ENCODE measurements at places on chromosomes 1 and 21.

- DNase-seq: no peak
Measured at GRCh38 chr1:114428083-114428754, 82.8 kb downstream of the TRIM33 start.

DNA sequence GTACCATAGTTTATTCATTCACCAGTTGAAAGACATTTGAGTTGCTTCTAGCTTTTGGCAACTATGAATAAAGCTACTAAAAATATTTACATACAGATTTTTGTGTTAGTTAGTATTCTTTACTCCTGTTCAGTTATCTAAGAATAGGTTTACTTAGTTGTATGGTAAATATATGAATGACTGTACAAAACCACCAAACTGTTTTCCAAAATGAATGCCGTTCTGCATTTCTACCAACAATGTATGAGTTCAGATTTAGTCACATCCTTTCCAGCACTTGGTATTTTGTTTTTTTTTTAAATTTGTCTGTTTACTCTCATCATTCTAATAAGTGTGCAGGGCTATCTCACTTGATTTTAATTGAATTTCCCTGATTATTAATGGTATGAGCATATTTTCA, 3.4 kb upstream of the KIFAP3 start:
- no peak for DNase-seq

- no peak for DNase-seq
Measured at GRCh38 chr1:33381977-33382376, 48.9 kb downstream of the PHC2 start.

GRCh38 chr21:44929242-44929798, 8.6 kb upstream of the ITGB2 start:
- no peak for DNase-seq

GRCh38 chr1:38291336-38291735, 244.7 kb upstream of the POU3F1 start:
- DNase-seq: no peak

DNA sequence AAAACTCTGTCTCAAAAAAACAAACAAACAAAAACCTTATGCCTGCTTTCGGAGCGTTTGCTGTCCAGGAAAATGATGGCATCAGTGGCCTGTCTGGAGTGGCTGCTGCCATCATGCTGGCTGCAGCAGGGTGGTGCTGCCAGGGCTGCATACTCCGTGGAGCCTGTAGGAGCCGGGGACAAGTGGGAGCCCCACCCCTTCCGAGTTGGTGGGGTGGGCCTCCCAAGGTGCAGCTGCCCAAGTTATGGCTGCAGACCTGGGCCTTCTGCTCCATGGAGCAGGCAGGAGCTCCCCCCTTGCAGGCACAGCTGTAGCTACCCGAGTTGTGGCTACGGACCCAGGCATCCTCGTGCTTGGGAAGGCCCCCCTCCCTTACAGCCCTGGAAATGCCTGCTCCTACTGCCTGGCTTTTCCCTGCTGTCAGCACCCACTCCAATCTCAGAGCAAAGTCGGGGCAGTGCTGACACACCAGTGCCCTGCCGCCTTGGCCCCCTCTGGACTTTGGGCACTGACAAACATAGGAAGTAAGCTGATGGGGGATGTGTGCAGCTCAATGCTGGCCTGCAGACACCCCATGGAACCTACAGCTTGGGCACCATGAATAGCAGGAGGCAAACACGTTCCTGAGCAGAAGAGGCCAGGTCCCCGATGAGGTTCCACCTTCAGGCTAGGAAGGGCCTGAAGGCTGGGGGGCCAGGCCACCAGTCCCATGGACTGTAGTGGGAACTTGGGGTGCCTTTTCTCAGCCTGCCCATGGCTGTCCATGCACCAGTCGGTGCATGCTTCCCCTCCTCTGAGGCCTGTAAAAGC, 60.4 kb downstream of the CC2D1B start:
- DNase-seq: no peak

DNA sequence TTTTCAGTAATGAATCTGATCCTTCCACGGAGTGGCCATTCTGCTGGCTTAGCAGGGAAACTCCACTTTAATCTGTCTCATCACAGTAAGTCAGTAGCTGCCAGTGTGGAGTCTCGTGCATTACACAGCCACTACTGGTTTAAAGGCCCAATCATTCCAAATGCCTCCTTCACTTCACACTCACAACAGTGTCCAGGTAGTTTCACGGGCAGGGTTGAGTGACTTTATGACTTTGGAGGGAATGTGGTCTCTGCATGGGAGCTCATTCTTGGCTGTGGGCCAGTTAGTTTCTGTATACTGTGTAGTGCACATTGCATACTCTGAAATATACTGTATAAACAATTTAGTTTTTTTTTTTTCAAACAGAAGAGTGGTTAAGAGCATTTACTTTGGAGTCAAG, 34.6 kb upstream of the C1orf87 start:
- DNase-seq: no peak

DNA sequence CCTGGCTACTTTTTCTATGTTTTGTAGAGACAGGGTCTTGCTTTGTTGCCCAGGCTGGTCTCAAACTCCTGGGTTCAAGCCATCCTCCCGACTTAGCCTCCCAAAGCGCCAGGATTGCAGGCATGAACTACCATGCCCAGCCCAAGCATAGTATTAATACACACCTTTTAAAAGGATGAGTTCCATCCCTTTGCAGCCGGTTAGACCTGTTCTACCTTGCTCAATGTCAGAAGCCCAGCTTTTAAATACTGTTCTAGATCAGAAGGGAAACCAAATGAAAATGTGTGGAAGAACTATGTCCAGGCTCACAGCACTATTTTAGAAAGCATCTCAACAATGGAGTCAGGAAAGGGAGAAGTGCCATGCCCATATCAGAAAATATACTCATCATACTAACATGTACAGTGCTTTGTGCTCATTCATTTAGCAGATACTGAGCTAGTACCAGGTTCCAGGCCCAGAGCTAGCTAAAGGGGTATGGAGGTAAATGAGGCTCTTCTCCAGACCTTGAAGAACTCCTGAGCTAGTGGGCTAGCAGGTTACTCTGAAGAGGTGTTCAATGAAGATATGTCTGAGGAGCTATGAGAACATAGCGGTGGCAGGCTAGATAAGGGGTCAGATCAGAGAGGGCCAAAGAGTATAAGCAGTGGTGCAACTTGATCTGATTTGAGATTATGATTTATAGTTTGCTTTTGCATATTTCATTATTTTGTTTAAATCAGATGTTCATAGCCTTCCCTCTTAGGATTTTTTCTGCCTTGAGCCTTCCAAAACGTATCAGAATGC, 78.2 kb downstream of the RNF220 start:
- DNase-seq: no peak

DNA sequence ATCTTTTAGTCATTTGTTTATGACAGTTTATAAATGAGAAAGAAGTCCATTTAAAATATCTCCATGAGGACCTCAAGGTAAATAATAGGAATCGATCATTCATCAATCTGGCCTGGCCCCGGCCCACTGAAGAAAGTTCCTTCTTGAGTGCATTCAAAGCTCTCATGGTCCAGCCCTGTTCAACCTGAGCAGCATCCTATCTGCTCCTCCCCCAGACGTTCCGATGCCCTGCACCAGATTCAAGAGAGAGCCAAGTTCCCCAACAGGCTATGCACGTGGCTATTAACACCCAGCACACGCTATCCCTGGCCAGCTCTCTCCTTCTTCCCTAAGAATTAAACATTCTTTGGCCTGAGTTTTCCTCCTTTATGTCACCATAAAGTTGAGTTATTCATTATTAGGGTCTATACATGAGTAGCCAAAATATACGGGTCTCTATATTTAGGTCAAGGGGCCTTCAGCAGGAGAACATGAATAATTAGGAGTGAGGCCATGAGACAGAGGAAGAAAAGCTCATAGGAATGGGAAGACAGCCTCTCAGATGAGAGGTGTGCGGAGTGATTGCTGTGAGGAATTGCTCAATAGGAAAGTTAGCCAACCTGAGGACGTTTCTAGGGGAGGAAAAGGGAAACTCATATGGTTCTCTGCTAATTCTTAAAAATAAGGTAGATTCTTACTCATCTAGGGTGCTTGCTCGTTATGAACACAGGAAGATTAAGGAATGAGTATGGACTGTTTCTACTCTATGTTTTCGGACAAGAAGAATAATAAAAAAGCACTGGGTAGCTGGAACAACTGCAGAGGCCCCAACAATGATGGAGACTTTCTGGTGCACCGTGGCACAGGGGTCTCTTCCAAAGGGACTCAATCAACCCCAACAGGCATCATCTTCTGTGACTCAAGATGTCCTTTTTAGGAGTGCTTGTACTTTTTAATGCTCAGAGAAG, 23.6 kb downstream of the RUNX1 start:
- peak; percentile 36 for DNase-seq

DNA sequence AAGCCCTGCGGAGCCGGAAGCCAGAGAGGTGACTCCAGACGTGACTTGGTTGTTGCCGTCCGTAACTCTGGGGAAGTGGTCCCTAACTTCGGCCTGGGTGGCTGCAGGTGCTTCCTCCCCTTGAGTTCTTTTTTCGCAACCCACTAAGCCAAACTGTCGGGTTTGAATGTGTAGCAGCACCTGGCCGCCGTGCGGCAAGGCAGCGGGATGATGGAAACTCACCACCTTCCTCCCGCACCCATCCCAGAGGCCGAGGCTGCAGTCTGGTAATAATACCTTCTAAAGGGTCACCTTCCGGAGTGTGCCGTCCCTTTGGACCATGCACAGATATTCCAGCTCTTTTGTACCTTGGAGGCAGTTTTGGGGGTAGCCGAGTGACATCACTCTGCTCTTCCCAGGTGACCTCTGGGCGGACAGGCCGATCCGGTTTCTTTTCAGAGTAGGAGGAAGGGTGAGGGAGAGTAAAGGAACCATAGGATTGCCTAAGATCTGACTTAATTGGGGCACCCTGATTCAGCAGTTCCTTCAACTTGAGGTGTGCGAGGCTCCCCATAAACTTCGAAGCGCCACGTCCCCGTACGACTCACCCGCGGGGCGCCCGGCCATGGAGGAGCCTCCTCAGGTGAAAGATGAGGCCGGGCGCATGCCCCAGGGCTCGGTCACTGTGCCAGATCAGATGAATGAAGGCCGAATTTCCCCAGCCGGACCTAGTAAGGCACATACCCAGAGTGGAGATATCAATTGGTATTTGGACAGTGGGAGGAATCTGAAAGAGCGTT, 1.0 kb downstream of the KCNK1 start:
- no peak for DNase-seq

GRCh38 chr1:99737016-99737415, 29.4 kb downstream of the FRRS1 start:
- DNase-seq: no peak

All from CD14-positive monocyte (primary cell).